BJ (cell line): ENCODE measurements at places on chromosomes 7 and 10.

DNA sequence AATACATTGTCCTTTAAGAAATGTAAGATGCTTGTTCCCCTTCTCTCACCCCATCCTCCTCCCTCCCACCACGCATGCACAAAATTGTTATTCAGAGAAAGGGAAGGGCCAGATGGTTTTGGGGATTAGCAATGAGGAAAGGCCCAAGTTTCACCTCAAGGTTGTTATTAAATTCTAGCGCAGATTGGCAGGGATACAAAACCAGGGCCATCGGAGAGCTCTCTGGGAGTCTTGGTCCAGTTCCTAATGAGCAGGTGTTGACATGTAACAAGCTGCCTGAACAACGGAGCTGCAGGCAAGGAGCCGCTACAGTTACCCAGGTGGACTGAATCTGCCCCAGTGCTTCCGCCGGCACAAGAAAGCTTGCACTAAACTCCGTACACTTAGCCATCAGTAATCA, 9.7 kb upstream of the ANK3 start:
- DNase-seq, result no peak

- no peak for DNase-seq
Measured at GRCh38 chr10:130357226-130357625, 221.0 kb downstream of the GLRX3 start.

GRCh38 chr7:151757274-151757673, 119.6 kb downstream of the PRKAG2 start:
- peak; percentile 59 for DNase-seq

GRCh38 chr10:26931223-26931622, 70.5 kb upstream of the ABI1 start:
- no peak for DNase-seq
